ENCODE measurements at places on chromosomes 11 and 22. TPM values are rescaled to one million over a fixed set of nuclear protein-coding genes. Genes with fewer than 3 reads are reported as not detected.

DNA sequence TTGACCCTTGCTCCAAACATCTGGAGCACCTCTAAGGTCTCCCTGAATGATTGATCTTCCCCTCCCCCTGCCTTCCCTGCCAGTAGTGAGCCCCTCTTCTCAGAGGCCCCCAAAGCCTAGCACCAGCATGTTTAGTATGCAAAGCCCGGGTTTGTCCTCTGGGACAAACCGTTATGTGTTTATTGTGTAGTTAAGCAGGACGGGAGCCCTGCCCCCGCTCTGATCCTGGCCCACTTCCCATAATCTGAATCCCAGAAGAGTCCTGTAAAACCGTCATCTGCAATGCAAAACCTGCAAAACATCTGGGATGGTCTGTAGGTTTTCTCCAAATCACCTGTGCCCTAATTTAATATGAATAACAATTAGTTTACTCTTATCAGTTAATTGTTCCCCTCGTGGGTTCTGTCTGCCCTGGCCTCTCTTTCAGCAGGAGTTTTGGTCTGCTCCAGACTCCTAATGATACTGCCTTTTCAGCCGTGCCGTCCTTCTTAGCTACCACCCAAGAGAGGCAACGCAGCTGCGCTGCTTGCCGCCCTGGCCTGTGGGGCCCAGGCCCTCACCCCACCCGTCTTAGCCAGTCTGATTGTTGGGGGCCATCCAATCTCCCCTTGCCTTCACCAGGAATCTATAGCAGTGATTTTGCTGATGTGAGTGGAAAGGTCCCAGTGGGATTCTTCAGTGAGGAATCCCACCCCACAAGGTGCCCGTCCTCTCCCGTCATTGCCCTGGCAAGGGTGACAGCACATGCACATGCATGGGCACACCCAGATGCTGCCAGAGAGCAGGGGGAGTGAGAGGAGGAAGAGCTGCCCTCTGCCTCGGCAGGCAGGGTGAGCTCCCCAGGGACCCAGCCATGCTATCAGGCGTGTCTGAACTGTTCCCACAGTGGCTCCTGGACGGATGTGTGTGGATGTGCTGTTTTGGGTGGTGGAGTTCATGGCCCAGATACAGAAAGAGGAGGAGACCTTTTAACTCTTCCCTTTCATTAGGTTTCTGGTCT is 3.0 kb upstream of the B3GAT1 start:
- DNase-seq, result no peak

Gene NLRP6
- not detected for total RNA-seq

DNA sequence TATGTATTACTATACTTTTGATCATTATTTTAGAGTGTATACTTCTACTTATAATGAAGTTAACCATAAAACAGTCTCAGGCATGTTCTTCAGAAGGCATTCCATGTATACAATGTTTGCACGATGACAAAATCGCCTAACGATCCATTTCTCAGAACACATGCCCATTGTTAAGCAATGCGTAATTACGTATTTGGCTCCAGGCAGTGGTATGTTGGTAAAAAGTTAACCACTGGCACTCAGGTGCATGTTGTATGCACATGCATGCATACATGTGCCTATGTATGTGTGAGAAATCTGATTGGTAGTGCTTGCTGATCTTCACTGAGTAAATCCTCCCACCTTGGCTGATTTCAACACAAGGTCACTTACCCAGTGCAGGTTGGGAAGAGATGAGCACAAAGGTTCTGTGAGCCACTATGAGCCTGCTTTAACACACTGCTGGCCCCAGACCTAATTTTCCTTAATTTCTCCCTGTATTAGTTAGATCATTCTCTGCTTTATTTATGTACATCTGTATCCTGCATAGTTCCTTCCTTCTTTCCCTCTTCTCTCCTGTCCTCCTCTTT is 164.6 kb downstream of the ARHGAP42 start:
- DNase-seq, result no peak

Gene PRR33
- total RNA-seq, result 1.4 TPM

- no peak for DNase-seq
Measured at GRCh38 chr11:64633555-64634159, 42.6 kb downstream of the SLC22A12 start.
